BE2C (cell line): ENCODE measurements at places on chromosomes 6 and 20.

GRCh38 chr20:5195655-5196054 is 68.8 kb downstream of the CDS2 start:
- DNase-seq = no peak

DNA sequence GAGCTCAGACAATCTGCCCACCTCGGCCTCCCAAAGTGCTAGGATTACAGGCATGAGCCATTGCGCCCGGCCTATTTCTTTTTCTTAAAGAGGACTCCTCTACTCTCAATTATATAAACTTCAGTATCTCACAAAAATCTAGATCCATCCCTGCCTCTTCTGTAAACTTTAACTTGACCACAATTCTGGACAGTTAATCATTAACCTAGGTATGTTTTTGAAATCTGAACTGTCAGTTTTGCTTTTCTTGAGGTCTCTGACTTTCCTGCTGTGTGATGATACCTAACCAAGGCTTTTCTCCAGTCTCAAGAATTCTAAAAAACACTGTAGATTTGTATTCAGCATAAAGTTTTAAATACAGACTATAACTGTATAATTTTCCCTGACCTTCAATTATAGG is 388.2 kb upstream of the SYNCRIP start:
- no peak for DNase-seq

GRCh38 chr20:3785240-3786125 is 1.1 kb downstream of the CENPB start:
- DNase-seq = peak; percentile 49

DNA sequence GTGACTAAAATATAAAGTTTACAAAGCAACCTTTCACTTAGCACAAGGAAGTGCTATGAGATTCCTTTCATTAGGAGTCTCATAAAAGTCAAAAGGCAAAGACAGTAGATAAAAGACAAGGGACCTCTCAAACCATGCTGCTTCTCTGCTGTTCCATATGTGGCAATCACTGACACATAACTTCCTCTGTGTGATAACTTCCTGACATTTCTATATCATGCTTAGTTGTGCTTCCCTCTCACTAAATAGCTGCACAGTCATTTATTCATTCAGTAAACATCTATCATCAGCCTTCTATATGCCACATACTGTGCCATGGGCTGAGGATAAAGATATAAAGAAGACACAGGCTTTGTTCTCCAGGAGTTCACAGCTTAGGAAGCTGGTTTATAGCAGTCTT is 214.8 kb upstream of the GRIK2 start:
- DNase-seq = no peak

- DNase-seq = peak; percentile 68
These were observed 51.3 kb downstream of the AKAP12 start for GRCh38 chr6:151290877-151291721.

- no peak for DNase-seq
These were observed 7.4 kb upstream of the SCUBE3 start for GRCh38 chr6:35206346-35206745.

DNA sequence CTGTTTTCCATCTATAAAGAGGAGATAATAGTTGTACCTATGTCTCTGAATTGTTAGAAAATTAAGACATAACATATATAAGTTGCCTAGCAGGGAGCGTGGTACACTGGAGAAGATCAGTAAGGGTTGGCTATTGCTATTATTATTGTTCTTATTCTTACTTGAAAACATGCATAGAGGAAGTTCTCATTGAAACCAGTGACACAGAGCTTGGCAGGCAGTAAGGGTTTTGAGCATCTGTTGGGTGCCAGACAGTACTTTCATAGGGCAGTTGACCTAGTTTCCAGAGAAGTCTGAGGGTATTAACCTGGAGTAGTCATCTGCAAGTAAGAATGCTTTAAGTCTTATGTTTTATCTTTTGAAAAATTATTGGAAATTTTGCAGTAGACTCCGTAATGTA is 13.3 kb upstream of the SGK1 start:
- no peak for DNase-seq

DNA sequence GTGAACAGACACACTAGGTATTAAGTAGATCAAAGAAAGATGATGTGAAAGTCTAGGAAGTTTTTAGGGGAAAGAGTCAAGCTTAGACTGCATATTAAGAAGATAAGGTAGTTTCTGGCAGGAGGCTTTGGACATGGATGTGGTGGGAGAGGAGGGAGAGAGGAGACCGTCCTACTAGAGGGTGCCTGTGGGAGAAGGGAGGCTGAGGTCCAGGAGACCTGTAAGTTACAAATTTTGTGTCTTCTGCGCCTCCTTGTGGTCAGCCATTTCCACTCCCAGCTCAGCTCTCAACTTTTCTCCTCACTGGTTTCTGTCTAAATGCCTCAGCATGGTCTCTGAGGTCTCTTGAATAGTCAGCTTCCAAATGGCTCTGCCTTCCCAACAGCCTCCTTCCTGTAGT is 193.5 kb downstream of the UNC5CL start:
- peak; percentile 63 for DNase-seq

DNA sequence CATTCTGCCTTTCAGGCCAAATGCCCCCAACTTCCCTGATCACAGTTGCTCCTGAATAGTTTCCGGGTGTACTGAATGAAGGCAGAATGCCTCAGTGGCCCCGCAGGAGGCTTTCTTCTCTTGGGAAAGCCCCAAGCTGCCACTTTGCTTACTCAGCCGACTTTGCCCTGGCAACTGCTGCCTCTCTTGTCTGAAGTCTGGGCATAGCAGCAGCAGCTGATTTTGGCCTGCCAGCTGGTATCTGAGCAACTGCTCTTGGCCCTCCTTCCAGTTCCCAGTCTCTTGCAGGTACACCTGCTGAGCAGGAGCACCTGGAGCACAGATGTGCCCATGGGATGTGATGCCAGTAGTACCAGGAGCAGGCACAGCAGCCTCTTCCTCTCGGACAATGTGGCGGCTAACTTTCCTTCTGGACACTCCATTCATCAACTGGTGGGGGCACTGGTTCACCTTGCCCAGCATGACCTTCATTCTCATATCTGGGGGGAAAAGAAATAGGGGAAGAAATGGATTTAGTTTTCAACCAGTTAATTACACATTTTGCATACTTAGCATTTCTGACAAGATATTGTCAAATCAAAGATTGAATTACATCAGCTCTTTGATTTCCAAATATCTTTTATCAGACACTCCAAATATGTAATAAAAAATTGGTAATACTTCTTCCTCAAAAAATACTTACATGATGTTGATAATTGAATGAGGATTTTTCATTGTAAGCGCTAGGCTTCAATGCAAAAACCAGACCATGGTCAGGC is 468.2 kb downstream of the PKHD1 start:
- DNase-seq = no peak

DNA sequence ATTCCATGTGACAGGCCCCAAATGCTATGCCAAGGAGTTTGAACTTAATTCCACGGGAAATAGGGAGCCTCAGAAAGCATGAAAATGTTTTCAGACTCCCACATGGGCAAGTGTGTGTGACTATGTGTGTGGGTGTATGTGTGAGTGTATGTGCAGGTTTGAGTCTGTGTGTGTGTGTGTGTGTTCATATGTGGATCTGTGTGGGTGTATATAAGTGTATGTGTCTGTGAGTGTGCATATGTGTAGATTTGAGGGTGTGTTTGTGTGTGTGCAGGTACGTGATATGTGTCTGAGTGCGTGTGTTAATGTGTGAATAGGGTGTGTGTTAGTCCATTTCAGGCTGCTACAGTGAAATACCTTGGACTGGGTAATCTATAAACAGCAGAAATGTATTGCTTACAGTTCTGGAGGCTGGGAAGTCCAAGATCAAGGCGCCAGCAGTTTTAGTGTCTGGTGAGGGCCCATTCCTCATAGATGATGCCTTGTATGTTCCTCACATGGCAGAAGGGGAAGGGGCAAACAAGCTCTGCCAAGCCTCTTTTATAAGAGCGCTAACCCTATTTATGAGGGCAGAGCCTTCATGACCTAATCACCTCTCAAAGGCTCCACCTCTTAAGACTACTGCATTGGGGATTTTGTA is 181.1 kb upstream of the TAB2 start:
- DNase-seq = no peak

DNA sequence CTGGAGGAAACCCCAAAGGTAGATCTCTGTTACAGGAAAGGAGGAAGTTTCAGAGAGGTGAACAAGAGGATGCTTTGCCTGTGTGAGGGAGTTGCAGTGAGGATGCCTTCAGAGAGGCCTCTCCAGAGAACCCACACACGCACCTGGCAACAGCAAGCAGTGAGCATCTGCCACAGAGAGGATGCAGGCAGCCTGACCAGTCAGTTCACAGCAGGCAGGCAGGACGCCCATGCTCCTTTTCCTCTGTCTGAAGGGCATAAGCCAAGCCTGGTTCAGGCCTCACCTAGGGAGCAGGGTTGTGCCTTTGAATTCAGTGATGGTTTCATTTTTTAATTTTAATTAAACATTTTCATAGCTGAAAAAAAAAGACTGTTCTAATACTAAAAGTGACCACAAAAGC is 346.0 kb upstream of the MARCKS start:
- no peak for DNase-seq

- DNase-seq = no peak
These were observed 78.8 kb downstream of the COL21A1 start for GRCh38 chr6:56168596-56168995.

DNA sequence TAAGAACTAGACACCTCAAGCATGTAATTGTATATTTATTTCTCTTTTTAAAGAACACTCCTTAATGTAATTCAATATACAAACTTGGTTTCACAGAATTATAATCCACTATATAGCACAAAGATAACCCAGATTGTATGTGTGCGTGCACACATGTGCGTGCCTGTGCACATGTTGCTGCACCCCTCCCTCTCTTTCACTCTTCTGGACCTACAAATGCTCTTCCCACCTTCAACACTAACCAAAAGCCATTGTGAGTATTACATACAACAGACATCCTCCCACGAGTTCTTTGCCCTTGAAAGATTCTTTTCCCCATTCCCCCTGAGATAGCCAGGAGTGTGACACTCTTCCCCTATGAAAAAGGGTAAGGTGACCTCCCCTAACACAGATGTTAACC is 193.5 kb downstream of the HIVEP2 start:
- no peak for DNase-seq

- DNase-seq = no peak
These were observed 37.7 kb upstream of the FOXP4 start for GRCh38 chr6:41508479-41508878.

- DNase-seq = no peak
These were observed 27.0 kb upstream of the PTGIS start for GRCh38 chr20:49594931-49595315.

DNA sequence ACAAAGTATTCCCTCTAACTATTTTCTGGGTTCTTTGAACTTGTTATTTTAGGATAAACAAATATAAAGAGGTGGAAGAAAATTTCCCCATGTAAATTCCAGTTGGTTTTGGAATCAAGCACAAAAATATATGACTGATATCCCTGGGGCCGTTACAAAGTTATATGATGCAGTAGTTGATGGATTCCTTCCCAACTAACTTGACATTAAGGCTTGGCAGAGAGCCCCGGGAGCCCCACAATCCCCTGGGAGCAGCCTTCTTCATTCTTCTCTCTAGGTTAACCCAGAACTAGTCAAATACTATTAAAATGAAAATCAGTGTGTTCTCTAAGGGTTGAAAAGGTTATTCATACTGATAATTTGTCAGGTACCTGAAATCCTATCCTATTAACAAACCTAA is 508.9 kb upstream of the SOX4 start:
- DNase-seq = peak; percentile 34

DNA sequence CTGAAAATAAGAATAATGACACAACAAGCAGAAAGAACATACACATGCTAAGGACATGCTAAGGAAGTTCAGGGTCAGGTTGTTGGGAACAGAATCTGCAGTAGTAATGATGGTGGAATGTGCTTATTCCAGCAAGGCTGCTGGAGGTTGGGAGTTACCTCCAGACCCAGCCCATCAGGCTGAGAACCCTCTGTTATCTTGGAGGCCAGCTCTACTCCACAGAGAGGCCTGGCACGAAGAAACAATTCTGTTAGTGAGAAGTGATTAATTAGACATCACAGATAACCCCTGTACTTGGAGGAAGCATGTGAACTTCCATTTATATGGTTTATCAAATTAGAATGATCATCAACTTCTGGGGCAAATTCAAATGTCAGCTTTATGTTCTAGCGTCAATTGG is 22.1 kb upstream of the ARHGAP18 start:
- DNase-seq = no peak

- DNase-seq = no peak
These were observed 442.6 kb upstream of the PTCHD4 start for GRCh38 chr6:48553467-48554189.

DNA sequence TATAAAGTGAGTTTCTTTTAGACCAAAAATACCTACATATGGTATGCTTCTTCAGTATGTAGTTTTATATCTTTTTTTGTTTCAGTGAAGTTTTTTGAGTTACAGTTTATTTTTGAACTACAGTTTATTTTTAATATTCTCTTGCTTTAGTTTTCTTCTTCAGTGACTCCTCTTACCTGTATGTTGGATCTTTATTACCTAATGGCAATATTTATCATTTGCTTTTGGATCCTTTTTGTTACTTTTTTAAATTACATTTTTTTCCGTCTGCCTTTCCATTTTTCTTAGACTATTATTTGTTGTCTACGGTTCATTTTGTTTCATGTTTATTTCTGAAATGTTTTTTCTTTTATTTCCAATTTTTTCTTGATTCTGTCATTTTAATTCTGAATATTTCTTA is 71.9 kb downstream of the SMAP1 start:
- DNase-seq = no peak

- DNase-seq = no peak
These were observed 51.6 kb downstream of the IYD start for GRCh38 chr6:150420428-150420827.

DNA sequence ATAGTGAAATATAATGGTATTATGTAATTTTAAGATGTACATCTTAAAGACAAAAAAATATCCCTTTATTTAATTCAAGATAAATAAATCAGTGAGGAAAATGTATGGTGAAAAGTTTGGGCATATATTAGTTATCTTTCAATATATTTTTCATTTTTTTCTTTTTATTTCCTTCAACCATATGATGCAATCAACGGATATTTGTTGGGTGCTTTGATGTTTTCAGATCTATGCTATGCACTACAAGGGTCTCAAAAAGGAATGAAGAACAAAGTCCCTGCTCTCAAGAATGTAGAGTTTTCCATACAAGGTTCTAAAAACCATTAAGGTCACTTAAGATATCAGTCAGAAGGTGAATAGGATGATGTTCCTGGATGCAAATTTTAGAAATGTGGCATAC is 258.0 kb downstream of the KHDC1L start:
- DNase-seq = no peak

DNA sequence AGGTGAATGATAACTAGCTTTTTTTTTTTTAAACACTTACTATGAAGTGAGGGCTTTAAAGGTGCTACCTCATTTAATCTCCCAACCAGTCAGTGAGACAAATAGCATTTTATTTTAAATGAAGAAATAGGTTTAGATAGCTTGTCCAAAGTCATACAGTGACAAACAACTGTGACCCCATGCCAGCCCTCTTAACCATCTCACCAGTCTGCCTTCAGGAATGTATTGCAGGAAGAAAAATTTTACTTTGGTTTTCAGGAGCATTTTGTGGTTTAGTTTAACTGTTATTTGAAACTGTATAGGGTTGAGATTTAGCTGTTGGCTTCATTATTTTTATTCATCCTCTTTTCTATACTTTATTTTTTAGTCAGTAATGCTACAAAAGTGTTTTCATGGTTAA is 18.6 kb downstream of the DSE start:
- DNase-seq = no peak
